BJ (cell line): ENCODE measurements at places on chromosomes 7 and 10.

- DNase-seq = no peak
These were observed 27.1 kb upstream of the SAR1A start for GRCh38 chr10:70197235-70197945.

GRCh38 chr10:126844406-126844805, 60.8 kb upstream of the DOCK1 start:
- no peak for DNase-seq

DNA sequence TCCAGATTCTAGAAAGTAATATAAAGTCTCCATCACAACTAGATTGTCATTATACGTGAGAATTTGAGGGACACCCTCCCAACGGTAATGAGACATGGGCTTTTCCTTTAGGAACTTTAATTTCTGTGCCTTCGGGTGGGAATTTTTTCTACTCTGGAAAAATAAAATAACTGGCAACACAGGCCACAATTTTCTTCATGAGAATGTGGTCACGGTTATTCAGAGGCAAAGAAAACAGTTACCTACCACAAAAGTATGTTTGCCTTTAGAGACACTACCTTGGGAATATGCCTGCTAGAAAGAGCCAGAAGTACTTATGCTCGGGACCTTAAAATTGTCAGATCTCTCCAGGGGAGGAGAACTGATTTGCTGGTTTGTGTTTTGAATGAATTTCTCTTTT, 99.4 kb downstream of the ITGA8 start:
- no peak for DNase-seq

GRCh38 chr10:15043674-15044073, at the start of gene OLAH:
OLAH (plus strand) TSS chr10:15043943; CDS start chr10:15047289, 3,346 bp downstream.
- DNase-seq = no peak

- DNase-seq = no peak
These were observed 15.6 kb upstream of the CLDN12 start for GRCh38 chr7:90387470-90388240.

GRCh38 chr7:98278936-98279335, 2.5 kb upstream of the BRI3 start:
- DNase-seq = no peak

GRCh38 chr7:33108554-33109004, 625 bp downstream of the RP9 start:
- DNase-seq = no peak

DNA sequence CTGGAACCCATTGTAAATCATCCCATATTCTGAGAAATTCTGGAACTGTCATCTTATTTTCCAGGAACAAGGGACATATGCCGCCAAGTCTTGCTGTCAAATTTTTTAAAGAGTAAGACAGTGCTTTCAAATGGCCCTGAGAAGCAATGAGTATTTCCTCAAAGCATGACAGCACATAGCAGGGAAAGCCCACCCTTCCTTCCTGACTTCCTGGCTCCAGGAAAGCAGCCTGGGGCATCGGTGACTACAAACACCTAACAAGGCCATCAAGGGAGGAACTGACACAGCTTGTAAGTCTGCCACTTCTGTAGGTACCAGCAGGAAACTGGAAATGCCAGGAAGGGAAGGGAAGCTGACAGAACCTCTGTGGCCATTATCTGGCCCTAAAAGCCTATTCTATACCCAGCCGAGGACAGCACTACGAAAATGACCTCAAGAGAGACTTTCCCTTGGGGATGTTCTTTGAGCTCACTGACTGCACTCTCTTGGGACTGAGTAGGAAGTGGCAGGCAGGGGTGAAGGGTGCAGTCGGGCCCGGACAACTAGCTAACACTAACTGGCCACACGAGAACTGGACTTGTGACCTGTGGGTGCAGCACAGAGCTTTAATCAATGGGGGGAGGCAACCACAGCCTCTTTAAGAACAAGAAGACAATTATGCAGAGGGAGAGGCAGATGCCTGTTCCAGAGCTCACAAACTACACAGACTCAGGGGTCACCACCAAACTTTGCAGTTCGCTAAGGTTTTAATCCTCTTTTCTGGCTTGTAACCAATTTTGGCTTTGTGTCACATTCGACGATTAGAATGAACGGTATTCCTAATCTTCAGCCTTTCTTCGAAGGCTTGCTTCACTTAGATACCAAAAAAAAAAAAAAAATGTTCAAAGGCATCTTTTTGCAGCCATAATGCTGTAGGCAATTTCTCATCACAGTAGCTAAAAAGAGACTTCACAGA, 52.0 kb downstream of the GRB10 start:
- no peak for DNase-seq

GRCh38 chr7:106049139-106049752, 62.9 kb downstream of the SYPL1 start:
- DNase-seq = no peak

GRCh38 chr10:79137300-79137756, 68.6 kb downstream of the ZMIZ1 start:
- no peak for DNase-seq

GRCh38 chr10:132554991-132555647, 17.5 kb downstream of the INPP5A start:
- no peak for DNase-seq

DNA sequence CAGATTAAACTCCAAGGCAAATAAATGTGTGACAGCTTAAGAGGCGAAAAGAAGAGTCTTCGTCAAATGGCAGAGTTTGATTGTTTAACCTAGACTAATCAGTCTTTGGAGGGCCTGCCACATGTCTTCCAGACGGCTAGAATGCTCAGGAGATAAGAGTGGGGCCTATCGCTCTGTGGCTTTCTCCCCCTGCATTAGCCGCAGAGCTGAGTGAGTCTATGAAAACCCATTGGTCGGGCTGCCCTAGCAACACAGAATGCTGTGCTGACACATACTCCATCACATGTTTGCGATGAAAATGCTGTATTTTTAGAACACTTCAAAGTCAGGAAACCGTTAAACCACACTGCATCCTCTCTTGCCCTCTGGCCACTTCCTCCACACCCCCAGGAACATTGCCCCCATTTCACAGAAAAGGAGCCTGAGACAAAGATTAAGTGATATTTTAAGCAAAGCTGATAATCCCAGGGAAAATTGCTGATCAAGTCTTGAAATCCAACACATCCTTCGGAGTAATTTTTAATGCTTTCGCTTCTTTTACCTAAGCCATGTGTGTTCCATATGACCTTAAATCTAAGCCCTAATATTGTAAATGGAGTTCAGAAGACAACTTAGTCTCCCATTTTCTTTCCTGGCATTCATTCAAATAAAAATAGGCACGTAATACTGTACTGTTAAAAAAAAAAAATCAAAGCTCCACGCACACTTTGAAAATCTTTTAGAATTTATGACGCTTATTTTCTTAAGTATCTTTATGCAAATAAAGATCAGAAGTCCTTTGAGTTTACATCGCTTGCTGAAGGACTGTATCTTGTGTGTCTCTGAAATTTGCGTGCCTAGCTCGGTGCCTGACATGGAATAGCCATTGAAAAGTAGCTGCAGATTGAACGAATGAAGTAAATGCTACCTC, 161.2 kb downstream of the CELF2 start:
- DNase-seq = peak; percentile 50
